Stimulated activated CD4-positive, alpha-beta T cell treated with anti-CD3 and anti-CD28 coated beads, Interleukin-12 subunit alpha, Interleukin-12 subunit beta, amount 100 ng/mL, for 24 hours (primary cell): ENCODE measurements at places on chromosomes 12 and 14.

DNA sequence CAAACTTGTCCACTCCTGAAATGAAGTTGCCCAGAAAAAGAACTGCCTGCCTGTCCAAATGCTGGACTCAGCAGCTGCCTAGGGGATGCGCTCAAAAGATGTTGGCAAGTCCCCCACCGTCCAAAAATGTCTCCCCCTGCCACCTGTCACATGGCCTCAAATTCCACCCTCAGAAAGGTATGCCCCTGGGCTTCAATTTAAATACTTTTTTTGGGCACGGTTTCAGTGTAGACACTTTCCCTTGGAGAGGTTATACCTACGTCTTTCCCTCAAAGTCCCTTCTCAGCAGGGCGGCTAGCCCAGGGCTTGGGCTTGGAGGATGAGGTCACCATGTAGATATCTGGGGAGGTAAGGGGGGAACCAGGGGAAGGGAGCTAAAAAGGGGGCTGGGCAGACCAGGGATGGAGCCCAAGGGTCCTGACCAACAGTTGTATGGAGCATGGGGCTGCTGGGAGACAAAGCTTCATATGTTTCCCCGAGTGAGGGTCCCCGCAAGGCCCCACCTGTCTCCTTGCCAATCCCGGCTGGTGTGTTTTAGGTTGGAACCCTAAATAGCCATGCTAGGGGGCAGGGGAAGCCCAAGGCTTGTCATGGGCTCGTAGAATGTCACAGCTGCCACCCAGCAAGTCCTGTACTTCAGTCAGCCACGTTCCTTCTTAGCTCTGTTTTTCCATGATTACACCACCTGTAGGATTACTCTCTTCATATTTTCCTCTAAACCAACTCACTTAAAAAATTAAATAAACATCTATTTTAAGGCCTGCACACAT lies 131.2 kb upstream of the TBX3 start:
- no peak for DNase-seq

GRCh38 chr12:45406988-45407850 lies 191.3 kb downstream of the ANO6 start:
- no peak for DNase-seq

DNA sequence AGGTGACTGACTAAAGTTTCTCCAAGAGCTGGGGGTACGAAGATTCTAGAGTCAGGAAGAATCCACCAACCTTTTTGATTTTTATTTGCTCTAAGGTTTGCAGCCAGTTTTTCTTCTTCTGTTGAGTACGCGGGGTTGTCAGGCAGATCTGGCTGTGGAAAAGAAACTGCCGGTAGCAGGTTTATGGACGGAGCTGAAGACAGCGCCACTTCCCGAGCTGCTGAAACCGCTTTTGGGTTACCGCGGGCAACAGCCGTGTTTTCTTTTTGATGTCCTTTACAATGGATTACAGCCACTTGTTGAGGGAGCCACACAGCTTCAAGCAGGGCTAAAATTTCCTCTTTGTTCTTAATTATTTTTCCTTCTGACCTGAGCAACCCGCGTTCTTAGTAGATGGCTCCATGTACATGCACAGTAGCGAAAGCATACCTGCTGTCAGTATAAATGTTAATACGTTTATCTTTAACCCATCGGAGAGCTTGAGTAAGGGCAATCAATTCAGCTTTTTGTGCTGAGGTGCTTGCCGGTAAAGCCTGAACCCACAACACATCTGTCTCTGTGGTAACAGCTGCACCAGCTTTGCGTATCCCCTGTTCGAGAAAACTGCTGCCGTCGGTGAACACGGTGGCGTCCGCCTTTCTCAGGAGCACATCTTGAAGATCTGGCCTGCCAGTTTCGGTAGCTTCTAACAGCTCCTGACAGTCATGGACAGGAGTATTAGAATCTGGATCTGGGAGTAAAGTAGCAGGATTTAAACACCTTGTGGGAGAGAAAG lies 674.3 kb downstream of the TMEM121 start:
- no peak for DNase-seq

DNA sequence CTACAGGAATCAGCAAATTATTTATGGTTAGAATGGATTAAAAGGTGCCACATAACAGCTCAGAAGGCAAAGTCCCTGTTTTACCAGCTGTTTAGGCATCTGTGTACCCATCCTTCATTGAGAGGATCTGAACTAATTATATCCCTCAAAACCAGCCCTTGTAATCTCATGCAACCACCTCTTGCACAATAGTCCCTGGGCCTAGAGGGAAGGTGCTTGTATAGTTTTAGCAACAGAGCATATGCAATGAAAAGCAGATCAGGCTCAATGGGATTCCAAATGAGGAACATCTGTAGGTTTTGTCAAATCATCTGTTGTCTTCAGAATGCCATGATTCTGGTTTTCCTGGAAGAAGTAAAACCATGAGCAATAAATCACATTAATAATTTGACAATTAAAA lies 26.0 kb upstream of the GLIPR1L2 start:
- DNase-seq: no peak

DNA sequence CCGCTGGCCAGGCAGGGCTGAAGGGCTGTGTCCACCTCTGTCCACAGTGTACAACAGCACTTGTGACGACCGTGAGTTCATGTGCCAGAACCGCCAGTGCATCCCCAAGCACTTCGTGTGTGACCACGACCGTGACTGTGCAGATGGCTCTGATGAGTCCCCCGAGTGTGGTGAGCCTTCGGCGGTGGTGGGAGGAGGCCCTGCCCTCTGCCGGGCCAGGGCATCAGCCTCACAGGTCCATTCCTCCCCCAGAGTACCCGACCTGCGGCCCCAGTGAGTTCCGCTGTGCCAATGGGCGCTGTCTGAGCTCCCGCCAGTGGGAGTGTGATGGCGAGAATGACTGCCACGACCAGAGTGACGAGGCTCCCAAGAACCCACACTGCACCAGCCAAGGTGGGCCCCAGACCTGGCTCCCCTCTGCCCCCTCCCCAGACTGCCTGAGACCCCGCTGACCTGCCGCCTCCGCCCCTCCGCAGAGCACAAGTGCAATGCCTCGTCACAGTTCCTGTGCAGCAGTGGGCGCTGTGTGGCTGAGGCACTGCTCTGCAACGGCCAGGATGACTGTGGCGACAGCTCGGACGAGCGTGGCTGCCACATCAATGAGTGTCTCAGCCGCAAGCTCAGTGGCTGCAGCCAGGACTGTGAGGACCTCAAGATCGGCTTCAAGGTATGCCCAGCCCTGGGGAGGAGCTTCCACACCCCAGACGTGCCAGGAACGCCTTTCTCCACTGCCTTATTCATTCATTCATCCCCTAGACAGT lies 20.8 kb upstream of the NXPH4 start:
- no peak for DNase-seq

DNA sequence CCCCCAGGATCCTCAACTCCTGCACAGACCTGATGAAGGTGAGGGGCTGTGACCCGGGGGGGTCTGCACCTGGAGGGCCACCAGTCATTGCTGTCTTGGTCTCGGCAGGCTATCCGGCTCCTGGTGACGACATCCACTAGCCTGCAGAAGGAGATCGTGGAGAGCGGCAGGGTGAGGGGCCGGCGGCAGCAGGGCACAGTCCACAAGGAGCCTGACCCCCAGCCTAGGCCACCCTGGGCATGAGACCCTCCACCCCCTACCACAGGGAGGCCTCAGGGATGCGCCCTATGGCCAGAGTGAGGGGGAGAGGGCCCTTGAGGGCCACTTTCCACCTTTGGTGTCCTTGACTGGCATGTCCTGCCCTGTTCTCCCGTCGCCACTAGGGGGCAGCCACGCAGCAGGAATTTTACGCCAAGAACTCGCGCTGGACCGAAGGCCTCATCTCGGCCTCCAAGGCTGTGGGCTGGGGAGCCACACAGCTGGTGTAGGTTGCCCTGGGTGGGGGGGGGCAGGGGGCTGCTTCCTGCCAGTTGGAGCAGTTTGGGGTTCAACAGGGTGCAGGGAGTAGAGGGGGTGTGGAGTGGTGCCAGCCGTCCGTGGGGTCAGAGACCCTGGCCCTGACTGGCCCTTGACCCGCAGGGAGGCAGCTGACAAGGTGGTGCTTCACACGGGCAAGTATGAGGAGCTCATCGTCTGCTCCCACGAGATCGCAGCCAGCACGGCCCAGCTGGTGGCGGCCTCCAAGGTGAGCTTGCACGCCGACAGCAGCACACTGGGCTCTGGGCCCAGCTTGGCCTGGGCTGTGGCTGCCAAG lies 25.0 kb downstream of the HIP1R start:
- DNase-seq: peak; percentile 67

- peak; percentile 29 for DNase-seq
Measured at GRCh38 chr14:21024585-21025370, at the start of gene NDRG2. NDRG2 (minus strand) TSS chr14:21025061; CDS start chr14:21023315, 1,746 bp downstream.

- no peak for DNase-seq
Measured at GRCh38 chr12:13573698-13574321, 377.3 kb downstream of the EMP1 start.

DNA sequence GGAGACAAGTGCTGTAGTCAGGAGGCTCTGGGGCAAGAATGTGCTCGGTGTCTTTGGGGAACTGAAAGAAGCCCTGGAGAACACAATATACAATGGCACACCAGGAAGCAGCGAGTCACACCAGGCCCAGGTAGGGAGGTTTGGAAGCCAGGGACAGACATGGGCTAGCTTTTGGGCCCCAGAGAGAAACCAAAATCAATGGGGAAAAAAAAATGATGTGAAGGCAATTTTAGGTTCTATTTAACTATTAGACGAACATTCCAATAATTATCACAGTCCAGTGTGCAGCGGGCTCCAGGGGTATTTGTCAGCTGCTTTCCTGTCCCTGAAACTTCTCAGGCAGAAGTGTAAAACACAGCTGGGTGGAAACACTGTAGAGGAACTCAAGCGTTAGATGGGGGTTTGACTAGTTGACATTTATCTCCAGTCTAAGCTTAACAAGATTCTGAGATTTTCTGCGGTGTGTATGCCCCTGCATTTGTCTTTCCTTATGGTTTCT lies 21.8 kb upstream of the EGLN3 start:
- no peak for DNase-seq

GRCh38 chr14:68362846-68363245 lies 430.0 kb downstream of the ZFP36L1 start:
- DNase-seq: no peak

DNA sequence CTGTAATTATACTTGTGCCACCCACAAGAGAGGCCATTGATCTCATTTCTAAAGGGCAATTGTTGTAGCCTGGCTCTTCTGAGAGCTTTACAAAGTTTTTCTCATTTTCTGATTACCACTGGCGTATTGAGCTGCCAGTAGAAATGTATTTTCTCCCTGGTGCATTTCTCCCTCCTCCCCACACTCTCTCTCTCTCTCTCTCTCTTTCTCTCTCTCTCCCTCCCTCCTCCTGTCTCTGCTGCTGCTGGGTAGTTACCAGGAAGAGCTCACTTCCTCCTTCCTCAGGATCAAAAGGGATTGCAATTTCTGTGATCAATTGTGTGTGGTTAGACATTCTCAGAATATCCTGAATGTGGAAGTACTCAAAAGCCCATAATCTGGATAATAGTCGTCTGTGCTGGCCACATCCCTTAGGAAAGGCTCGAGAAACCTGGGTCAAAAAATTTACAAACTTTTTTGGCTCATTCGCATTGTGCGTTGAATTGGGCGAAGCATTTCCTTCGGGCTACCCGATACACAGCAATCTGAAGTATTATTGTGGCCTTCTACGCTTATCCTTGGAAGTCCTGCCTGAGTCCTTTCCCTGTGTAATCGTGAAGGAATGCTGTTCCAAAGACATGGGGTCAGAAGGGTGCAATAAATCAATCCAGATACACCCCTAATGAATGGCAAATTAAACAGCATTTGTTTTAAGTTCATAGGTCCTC lies 254.8 kb downstream of the MSRB3 start:
- no peak for DNase-seq

DNA sequence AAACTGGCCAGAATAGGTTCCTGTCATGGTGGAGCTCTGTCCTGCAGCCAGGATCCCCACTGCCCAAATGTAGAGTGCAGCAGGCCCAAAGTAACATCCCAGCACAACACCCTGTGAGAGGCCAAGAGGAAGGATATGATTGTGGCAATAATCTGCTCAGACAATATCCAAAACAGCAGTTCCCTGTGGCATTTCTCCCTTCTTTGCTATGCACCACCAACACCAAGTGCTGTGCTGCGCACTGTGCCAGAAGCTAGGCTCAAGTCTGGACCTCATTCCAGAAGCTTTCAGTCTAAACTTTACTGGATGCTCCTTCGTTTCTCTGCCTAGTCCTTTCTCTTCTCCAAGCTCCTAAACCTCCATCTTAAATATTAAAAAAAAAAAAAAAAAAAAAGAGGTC lies 33.4 kb downstream of the SLC11A2 start:
- DNase-seq: no peak

GRCh38 chr12:65653946-65654629 lies 170.2 kb upstream of the HMGA2 start:
- DNase-seq: no peak

- DNase-seq: no peak
Measured at GRCh38 chr14:42683707-42684106, 1077.0 kb downstream of the LRFN5 start.

DNA sequence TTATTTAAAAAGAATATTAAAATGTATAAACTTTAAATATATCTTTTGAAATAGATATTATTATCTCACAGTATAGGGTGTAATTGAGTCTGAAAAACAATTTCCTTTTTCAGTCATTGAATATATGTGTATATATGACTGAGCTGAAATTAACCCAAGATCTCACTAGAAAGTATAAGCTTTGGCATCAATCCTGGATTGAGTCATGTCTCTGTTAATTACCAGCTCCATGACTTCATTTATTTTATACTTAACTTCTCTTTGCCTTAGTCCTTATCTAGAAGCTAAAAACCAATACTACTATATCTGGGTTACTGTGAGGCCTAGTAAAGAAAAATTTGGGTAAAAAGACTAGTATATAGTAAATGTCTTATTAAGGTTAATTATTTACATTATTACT lies 1020.3 kb downstream of the LRFN5 start:
- DNase-seq: no peak

- no peak for DNase-seq
Measured at GRCh38 chr12:91937009-91937408, 208.6 kb downstream of the BTG1 start.

GRCh38 chr12:116009805-116010204 lies 267.7 kb downstream of the MED13L start:
- DNase-seq: no peak

DNA sequence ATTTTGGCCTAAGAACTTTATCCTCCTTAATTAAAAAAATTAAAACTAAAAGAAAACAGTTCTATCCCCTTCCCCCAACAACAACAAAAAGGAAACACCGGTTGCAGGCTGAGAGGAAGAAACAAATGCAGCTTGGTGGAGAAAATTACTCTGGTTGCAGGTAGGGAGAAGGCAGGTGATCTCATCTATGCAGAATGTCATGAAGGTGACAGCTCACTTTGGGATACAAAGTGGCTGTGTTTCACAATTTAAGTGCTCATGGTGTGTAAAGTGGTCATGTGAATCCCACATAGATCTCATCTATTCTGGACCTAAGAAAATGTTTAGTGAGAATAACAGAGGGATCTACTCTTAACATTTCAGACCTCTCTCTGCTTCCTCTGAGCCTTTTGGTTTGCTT lies 219.7 kb upstream of the PKP2 start:
- no peak for DNase-seq

DNA sequence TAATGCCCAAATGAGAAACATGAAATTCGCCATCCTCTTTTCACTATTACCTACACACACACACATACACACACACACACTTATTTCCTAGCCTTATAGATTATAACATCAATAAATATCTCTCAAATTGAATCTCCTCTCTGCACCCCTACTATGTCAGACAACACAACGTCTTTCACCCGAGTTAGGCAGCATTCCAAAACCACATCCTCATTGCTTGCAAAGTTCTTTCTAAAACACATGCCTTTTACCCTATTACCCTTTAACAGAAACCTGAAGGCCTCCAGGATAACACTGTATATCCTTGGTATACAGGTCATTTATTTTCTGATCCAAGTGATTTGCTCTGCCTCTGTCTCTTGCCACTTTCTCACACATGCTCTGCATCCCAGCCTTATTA lies 56.3 kb downstream of the KCNH5 start:
- DNase-seq: no peak
